Tibial nerve (tissue), 4 donors: ENCODE measurements at places on chromosomes 7 and 10.

DNA sequence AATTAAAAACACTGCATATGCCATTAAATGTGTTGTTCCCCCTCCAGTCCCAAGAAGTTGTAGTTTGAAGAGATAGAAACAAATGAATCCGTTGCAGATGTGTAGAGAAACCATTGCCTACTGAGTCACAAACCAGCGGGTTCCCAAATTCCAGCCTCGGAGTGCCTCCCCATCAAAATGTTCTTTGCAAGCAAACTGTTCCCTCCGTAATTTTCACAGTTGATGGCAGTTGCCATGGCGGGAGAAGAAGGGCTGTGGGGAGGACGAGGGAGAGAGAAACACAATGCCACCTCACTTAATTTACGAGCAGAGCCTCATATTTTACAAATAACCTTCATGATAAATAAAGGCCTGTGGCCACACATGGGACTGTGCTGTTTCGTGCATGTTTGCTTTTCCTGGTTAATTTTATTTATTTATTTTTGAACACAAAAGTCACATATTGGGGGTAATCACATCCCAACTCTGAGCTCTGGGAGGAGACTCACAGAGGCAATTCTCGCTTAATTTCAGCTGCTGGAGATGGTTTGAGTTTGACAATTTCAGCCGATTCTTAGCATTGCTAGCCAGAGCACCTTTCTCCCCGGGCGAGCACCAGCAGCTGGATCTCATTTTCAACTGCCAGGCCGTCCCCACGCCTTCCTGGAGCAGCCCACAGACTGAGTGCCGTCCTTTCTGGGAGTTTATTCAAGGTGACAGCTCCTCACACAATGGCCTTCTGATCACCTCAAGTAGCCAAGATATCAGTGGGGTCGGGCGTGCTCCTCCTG, 1084.2 kb downstream of the KCNMA1 start:
- H3K27me3 ChIP-seq = no peaks in the 10 kb centered on the region
- no peak overlapping the region for H3K4me3 ChIP-seq
- no peaks in the 10 kb centered on the region for H3K4me1 ChIP-seq
- H3K27ac ChIP-seq = no peak overlapping the region

- H3K27ac ChIP-seq = no peak overlapping the region
- no peak overlapping the region for H3K4me3 ChIP-seq
- no peaks in the 10 kb centered on the region for H3K27me3 ChIP-seq
These were observed 44.3 kb downstream of the HOXA1 start for GRCh38 chr7:27051451-27051850.

GRCh38 chr7:727104-727805, at the start of gene PRKAR1B:
TSS of gene PRKAR1B (minus strand) at chr7:727281. CDS start at chr7:711505, 15,776 bp downstream.
- peaks cover 38% of the 10 kb centered on the region for H3K36me3 ChIP-seq
- no peaks in the 10 kb centered on the region for H3K4me1 ChIP-seq
- DNase-seq = no peak
- peak within 1 kb of the TSS; percentile 62 for H3K4me3 ChIP-seq
- H3K27ac ChIP-seq = peak within 1 kb of the TSS; percentile 76
- H3K27me3 ChIP-seq = no peaks in the 10 kb centered on the region

GRCh38 chr7:134886353-134887057, 99.8 kb upstream of the AGBL3 start:
- peak overlapping the region; percentile 81 for H3K27ac ChIP-seq
- no peaks in the 10 kb centered on the region for H3K36me3 ChIP-seq
- H3K4me3 ChIP-seq = no peak overlapping the region
- DNase-seq = peak; percentile 58
- no peaks in the 10 kb centered on the region for H3K27me3 ChIP-seq
- peaks cover 44% of the 10 kb centered on the region for H3K4me1 ChIP-seq

- no peak overlapping the region for H3K27ac ChIP-seq
- no peaks in the 10 kb centered on the region for H3K4me1 ChIP-seq
- H3K27me3 ChIP-seq = no peaks in the 10 kb centered on the region
- H3K4me3 ChIP-seq = no peak overlapping the region
These were observed 120.9 kb downstream of the BUB3 start for GRCh38 chr10:123275136-123275564.

GRCh38 chr10:120184547-120185337, 272.3 kb upstream of the PLPP4 start:
- no peaks in the 10 kb centered on the region for H3K4me1 ChIP-seq
- DNase-seq = no peak
